Vagina (tissue), 2 donors: ENCODE measurements at places on chromosomes 3 and 15.

DNA sequence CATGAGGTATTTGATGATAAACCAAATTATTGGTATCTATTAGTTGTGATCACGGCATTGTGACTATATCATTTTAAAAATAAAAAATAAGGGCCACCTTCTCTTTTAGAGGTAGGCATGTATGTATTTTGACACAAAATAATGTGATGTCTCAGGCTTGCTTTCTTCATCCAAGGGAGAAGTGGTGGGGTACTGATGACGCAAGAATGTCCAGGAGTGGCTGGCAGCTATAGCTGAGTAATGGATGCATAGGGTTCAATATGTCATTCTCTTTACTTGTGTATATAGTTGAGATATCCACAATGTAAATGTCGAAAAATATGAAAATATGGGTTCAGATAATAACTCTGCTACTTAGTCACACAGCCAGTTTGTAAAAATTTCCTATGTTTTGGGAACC lies 46.8 kb upstream of the NSMCE3 start:
- DNase-seq = no peak
- H3K36me3 ChIP-seq = no peaks in the 10 kb centered on the region

DNA sequence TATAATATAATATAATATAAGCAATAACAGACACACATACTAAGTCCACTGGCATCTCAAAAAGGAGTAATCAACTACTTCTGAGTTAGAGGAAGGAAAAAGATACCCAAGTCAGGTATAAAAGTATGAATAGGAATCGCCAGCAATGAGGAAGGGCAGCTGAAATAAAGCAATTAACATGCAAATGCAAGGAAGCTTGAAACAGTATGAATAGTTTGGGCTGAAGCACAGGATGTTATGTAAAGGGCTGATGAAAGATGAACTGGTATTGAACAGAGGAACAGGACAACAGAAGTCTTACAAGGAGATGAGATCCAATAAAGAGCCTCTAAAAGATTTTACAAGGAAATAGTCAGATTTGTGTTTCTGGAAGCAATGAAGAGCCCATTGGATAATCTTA lies 7.1 kb downstream of the COPS2 start:
- H3K27me3 ChIP-seq = no peaks in the 10 kb centered on the region
- no peak overlapping the region for H3K4me3 ChIP-seq
- no peak for DNase-seq

DNA sequence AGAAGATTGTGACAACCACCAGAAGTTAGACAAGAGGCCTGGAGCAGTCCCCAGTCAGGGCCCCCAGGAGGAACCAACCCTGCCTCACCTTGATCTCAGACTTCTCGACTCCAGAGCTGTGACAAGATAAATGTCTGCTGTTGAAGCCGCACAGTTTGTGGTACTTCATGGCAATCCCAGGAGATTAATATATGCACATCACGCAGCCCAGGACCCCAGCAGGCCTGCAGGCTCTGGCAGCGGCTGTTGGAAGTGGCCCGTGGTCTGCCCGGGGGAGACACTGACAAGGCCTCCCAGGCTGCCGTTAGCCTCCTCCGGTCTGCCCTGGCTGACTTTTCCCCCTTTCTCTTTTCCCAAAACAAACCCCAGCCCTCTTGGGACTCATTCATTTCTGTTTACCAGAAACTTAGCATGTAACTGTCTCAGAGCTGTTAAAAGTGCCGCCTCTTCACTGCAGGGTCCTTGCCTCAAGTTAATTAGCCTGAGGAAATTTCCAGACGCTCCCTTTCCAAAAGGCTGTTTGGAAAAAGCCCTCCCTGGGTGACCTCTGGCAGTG lies 183.5 kb upstream of the LYSMD4 start:
- no peaks in the 10 kb centered on the region for H3K27me3 ChIP-seq
- no peaks in the 10 kb centered on the region for H3K4me1 ChIP-seq
- H3K36me3 ChIP-seq = no peaks in the 10 kb centered on the region
- no peak overlapping the region for H3K27ac ChIP-seq
- H3K4me3 ChIP-seq = no peak overlapping the region

- H3K36me3 ChIP-seq = no peaks in the 10 kb centered on the region
- H3K4me3 ChIP-seq = no peak overlapping the region
- no peak for DNase-seq
- no peak overlapping the region for H3K27ac ChIP-seq
Measured at GRCh38 chr3:129233538-129233937, 15.9 kb upstream of the COPG1 start.

GRCh38 chr15:73873889-73874511 lies 636 bp downstream of the TBC1D21 start:
- no peaks in the 10 kb centered on the region for H3K36me3 ChIP-seq
- no peak for DNase-seq
- H3K4me1 ChIP-seq = no peaks in the 10 kb centered on the region
- no peak overlapping the region for H3K27ac ChIP-seq
- no peaks in the 10 kb centered on the region for H3K27me3 ChIP-seq
- H3K4me3 ChIP-seq = no peak overlapping the region

DNA sequence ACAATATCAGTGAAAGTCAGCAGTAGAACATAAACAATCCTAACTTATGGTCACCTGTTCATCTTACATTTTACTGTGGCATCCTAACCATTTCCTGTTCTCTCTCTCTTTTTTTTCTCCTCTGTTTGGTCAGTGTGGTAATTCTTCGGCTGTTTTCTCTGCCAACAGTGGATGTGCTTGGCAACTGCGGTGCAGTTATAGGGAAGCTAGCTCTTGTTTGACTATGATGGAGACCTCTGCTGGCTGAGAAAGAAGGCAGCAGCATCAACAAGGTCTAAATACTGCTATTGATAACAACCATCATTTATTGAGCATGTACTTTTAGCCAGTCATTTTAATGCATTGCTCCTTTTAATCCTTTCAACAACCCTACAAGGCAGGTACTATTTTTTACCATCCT lies 723 bp upstream of the DRD3 start:
- no peaks in the 10 kb centered on the region for H3K4me1 ChIP-seq
- no peak overlapping the region for H3K27ac ChIP-seq
- no peak overlapping the region for H3K4me3 ChIP-seq

DNA sequence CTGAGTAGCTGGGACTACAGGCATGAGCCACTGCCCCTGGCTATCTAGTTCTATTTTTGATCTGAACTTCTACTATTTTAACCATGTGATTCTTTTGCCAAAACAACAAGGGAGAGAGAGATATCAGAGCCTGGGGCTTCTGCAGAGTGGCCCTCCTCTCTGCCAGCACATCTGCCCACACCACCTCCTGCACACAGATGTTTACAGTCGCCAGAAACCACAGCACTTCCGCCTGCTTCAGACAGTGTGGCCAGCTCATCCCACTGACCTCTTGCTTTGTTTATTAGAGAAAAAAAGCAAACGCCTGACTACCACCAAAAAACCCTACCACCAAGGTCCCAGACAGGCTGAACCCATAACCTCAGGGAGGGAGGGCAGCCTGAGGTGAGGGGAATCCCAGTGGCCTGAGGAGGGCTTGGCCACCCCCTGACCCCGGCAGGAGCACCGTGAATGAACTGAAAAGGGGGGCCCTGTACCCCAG lies 85.9 kb upstream of the ABHD2 start:
- DNase-seq = no peak
- no peaks in the 10 kb centered on the region for H3K27me3 ChIP-seq
- no peak overlapping the region for H3K27ac ChIP-seq
- no peak overlapping the region for H3K4me3 ChIP-seq
- no peaks in the 10 kb centered on the region for H3K4me1 ChIP-seq

- no peak for DNase-seq
- H3K4me3 ChIP-seq = no peak overlapping the region
- no peaks in the 10 kb centered on the region for H3K27me3 ChIP-seq
- H3K36me3 ChIP-seq = no peaks in the 10 kb centered on the region
Measured at GRCh38 chr3:42764561-42765295, 8.3 kb downstream of the CCDC13 start.

DNA sequence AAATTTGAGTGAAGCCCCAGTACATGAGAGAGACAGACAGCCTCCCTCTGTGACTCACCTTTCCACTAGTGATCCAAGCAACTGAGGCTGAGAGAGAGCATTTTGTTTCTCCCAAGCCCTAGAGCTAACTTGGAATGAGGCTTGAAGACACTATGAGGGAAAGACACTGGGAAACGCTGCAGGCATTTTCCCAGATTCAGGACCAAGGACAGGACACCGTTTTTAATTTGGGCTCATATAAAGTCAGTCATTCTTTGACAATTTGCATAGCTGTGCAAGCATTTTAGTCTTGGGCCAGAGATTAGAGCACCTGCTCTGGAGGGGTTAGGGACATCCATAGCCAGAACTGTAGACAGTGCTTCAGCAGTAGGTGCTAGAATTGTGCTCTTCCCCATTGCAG lies 249.0 kb downstream of the AGBL1 start:
- H3K4me3 ChIP-seq = no peak overlapping the region
- H3K27ac ChIP-seq = no peak overlapping the region
- H3K4me1 ChIP-seq = no peaks in the 10 kb centered on the region
- DNase-seq = no peak
- H3K36me3 ChIP-seq = no peaks in the 10 kb centered on the region
- H3K27me3 ChIP-seq = no peaks in the 10 kb centered on the region
